ENCODE measurements at places on chromosomes 13 and 19.

DNA sequence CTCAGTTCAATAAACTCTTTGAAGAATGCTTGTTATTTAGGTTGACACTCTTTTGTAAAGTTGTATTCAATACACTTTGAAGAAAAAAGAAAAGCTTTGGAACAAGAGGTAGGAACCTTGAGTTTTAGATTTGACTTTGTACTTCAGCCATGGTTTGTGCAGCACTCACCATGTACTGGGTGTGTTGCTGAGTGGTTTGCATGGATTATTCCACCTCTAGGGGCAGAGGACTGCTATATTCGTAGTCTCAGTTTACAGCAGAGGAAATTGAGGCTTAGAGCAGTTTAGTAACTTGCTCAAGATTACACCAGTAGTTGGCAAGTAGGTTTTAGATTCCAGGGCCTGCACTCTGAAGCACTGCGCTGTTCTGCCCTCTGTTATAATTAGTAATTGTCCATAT lies 68.8 kb downstream of the DNAJC3 start:
- DNase-seq = no peak

- no peak for DNase-seq
These were observed 1.1 kb downstream of the KIR3DL2 start for GRCh38 chr19:54851353-54851752.

GRCh38 chr13:32504876-32505275 lies 33.7 kb downstream of the N4BP2L2 start:
- DNase-seq = no peak

DNA sequence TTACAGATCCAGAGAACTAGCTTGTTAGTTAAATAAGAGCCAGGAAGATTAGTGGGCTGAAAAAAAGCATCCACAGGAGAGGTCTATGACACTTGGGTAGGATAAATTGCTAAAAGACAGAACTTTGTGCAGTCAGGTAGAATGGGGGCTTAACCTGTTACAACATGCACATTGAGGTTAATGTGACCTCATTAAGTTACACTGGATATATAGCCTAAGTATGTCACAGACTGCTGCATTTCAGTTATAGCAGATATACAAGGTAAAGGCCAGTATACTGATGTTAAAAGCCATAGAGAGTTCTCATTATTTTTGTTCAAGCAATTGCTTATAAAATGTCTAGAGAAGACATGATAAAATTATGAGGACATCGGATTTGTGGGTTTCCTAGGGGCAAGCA lies 1179.9 kb upstream of the PCDH9 start:
- DNase-seq = peak; percentile 1

DNA sequence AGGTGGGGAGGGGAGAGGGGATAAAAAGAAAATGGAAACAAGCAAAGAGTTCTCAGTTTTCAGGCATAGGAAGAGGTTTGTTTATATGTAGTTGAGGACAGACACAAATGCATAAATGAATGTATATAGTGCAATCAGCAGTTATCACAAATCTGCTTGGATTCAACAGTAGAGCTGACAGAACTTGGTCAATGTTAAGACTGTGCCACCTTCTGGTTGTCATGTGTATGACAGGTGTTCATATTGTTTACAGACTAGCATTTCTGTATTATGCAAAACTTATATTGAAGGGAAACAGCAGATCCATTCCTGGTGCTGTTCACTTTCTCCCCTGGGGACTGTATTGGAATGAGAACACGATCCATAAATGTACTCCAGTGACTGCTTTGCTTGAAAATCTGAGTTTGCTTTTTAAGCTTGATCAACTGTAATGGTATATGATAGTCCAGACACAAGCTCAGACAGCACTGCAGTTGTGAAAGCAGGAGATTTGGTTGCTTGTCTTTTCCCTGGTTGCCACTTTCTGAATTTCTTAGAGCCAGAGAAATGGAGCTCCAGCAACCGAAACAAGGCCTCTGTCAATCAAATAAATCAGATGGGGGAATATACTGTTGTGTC lies 319.5 kb upstream of the OBI1 start:
- DNase-seq = peak; percentile 74

GRCh38 chr19:7476777-7477494 lies 11.9 kb downstream of the PEX11G start:
- DNase-seq = no peak

DNA sequence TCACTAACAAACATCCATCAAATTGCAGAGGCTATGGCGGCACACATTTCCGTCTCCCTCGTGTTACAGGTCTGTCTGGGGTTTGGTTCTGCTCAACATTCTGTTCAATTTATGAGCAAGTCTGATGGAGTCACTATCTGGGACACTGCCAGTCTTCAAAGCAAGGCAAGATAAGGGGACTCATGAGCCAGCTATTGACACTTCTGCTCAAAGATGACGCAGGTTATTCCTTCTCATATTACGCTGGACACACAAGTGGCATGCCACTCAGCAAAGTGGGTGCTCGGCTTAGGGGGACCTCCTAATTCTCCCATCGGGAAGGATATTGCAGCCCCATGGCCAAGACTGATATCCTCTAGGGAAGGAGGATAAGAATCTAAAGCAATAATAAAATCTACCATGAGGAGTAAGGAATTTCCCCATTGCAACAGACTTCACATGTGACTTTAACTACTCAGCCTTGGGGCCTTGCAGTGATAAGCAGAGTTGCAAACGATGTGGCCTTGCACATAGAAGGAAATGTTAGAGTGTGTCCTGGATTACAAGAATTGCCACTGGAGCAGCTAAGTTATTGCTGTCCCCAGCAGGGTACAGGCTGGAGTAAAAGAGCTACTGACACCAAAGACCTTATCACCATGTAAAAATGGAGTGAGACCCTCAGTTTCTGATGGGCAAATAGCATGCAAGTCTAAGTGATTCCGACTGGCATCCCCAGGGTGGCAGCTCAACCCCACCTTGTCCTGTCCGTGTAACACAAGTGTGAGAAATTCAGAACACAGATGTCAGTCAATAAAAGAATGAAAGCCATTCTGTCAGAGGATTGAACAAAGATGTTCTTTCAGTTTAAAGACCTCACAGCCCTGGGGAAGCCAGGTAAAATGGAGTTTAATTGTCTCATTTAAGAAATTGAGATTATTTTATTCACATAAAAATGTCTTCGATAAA lies 306.1 kb downstream of the IRS2 start:
- no peak for DNase-seq

DNA sequence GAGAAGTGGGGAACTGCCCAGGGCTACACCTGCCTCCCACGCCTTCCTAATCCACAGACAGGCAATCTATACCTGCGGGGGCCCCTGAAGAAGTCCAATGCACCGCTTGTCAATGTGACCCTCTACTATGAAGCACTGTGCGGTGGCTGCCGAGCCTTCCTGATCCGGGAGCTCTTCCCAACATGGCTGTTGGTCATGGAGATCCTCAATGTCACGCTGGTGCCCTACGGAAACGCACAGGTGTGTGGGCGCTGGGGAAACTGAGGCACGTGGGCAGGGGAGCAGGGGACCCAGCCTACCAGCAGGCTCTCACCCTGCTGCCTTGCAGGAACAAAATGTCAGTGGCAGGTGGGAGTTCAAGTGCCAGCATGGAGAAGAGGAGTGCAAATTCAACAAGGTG lies 1.4 kb downstream of the IFI30 start:
- DNase-seq = no peak

- DNase-seq = no peak
These were observed 84.5 kb downstream of the MBNL2 start for GRCh38 chr13:97306645-97307044.

DNA sequence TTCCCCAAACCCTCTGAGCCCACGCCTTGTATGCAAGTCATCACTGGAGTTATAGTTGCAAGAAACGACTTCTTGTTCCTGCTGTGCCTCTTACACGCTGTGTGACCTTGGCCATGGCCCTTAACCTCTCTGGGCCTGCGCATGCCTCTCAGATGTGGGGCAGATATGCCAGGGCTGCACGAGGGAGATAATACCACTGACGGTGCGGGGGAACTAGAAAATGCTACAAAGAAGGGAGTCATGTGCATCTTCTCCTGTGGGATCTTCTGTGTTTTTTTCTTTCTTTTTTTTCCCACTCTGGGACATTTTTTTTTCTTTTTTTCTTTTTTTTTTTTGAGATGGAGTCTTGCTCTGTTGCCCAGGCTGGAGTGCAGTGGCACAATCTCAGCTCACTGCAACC lies 4.3 kb upstream of the SAMD1 start:
- DNase-seq = no peak

DNA sequence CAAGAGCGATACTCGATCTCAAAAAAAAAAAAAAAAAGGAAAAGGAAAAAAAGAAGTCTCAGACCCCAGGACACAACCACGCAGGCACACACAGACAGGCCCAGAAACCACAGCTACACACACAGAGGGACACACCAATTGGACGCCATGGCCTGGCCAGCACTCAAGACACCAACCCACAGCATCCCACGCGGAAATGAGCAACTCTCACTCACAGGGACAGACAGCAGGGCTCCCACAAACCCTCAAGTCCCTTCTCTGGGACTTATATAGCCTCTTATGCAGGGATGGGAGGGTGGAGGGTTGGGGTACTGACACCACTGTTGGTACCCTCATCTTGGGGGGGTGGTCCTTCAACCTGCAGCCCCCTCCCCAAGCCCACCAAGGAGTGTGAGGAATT lies 5.9 kb downstream of the NOTCH3 start:
- no peak for DNase-seq
